ENCODE measurements at places on chromosomes 1 and 21.

DNA sequence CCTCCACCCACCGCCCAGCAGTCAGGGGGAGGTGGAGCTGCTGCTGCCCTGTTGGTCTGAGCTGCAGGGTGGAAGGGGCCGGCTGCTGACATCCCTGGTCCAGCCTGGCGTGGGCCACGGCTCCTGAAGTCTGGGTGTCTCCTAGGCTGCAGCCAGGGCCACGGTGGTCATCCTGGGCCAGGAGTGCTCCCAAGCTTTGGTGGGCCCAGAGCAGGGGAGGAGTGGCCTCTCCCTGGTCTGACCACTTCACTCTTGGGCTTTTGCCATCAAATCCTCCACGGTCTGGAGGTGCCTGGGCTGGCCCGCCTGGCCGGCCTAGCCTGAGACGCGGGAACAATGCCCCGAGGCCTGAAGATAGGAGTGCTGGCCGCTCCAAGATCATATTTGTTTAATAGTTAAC, 5.8 kb downstream of the PRDM16 start:
- DNase-seq, result no peak

DNA sequence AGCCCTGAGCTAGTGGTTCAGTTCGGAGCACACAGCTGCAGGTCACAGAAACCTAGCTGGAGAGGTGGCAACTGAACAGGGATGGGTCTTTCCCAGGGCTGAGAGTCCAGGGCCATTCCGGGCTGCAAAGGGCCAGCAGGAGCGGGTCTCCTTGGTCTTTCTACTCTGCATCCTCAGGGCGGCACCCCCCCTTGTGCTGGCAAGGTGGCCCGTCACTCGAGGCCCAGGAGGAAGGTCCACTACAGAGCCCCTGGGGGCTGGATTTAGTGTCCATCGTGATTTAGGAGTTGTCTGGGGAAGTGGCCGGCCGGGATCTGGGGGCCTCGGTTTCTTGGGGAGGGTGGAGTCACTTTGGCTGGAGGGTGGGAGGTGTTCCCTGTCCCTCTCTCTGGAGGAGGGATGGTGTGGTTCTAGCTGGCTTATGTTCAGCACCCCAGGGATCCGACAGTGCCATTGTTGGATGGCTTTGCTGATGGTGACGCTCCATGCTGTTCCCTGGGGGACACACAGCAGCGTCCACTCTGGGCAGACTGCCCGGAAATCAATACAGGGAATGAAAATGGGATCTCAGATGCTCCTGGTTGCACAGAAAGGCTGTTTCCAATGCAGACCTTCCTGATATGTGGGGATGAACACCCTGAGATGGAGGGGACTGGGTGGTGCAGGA, 64.4 kb downstream of the UMODL1 start:
- no peak for DNase-seq

- DNase-seq, result no peak
Measured at GRCh38 chr1:68376441-68376840, 73.3 kb downstream of the RPE65 start.

DNA sequence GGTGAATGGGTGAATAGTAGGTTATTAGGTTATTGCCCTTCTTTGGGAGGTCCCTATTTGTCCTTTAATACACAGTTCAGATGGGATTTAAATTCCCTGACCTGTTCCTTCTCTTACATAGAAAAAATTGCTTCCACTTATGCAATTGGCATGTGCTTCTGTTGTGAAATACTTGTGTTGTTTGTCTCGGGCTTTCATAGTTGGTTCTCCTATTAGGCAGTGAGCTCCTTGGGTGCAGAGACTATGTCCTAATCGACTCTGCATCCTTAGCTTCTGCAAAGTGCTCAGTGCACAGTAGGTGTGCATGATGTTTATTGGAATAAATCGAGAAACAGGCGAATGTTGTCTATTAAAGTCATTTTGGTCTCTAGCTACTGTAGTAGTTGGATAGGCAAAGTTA, 1.3 kb upstream of the PDE4B start:
- DNase-seq, result no peak

- DNase-seq, result no peak
Measured at GRCh38 chr1:236425031-236425663, 31.1 kb downstream of the EDARADD start.

GRCh38 chr21:38147391-38147790, 109.4 kb upstream of the KCNJ15 start:
- no peak for DNase-seq

- DNase-seq, result no peak
Measured at GRCh38 chr1:97849345-97850340, 71.2 kb downstream of the DPYD start.
